Daoy (cell line): ENCODE measurements at places on chromosomes 11 and 22. TPM values are rescaled to one million over a fixed set of nuclear protein-coding genes. Genes with fewer than 3 reads are reported as not detected.

IFITM10 gene
- 0.09 and 0.11 TPM in 2 replicates for total RNA-seq

PDE3B gene
- 2.3 and 5.1 TPM in 2 replicates for total RNA-seq

CD3G gene
- total RNA-seq: not detected in 2 replicates

ASCL2 gene
- total RNA-seq: not detected in 2 replicates

STX3 gene
- total RNA-seq: 21.3 and 22.1 TPM in 2 replicates

RIN1 gene
- 13.2 and 14.6 TPM in 2 replicates for total RNA-seq

BATF2 gene
- 0.51 TPM in 1 of 2 replicates, not detected in the other for total RNA-seq

C22orf15 gene
- total RNA-seq: not detected in 2 replicates

PATE2 gene
- 0.29 TPM in 1 of 2 replicates, not detected in the other for total RNA-seq

ARRB1 gene
- 9.5 and 12.8 TPM in 2 replicates for total RNA-seq

OR2AT4 gene
- under 0.01 TPM in 1 of 2 replicates, not detected in the other for total RNA-seq

PHLDA2 gene
- total RNA-seq: 3.9 and 6.4 TPM in 2 replicates

TRIM48 gene
- not detected in 2 replicates for total RNA-seq

OR4C6 gene
- not detected in 2 replicates for total RNA-seq

FAM180B gene
- not detected in 2 replicates for total RNA-seq

SLC22A25 gene
- total RNA-seq: not detected in 2 replicates

TREH gene
- not detected in 2 replicates for total RNA-seq

PRG3 gene
- not detected in 2 replicates for total RNA-seq

THY1 gene
- 146 and 189 TPM in 2 replicates for total RNA-seq

ATG16L2 gene
- total RNA-seq: 1.3 and 2.3 TPM in 2 replicates

CRYBB3 gene
- not detected in 2 replicates for total RNA-seq

OR2D2 gene
- total RNA-seq: not detected in 2 replicates

TMEM151A gene
- 0.60 TPM in 1 of 2 replicates, not detected in the other for total RNA-seq

PLXNB2 gene
- total RNA-seq: 35.8 and 42.4 TPM in 2 replicates

DEUP1 gene
- total RNA-seq: not detected in 2 replicates

PRR5L gene
- 51.8 and 69.9 TPM in 2 replicates for total RNA-seq

PITPNB gene
- total RNA-seq: 19.3 and 20.1 TPM in 2 replicates

ZBTB3 gene
- total RNA-seq: 9.2 and 11.7 TPM in 2 replicates

GGTLC2 gene
- not detected in 2 replicates for total RNA-seq

SERHL2 gene
- total RNA-seq: 1.3 and 1.4 TPM in 2 replicates

TFIP11 gene
- total RNA-seq: 42.9 and 64.3 TPM in 2 replicates

CECR2 gene
- 2.3 and 2.6 TPM in 2 replicates for total RNA-seq

SLC17A6 gene
- not detected in 2 replicates for total RNA-seq

PAX6 gene
- 9.6 and 17.3 TPM in 2 replicates for total RNA-seq

BBOX1 gene
- total RNA-seq: not detected in 2 replicates

SLC15A3 gene
- 3.0 and 3.9 TPM in 2 replicates for total RNA-seq

NLRP14 gene
- 0.48 and 0.63 TPM in 2 replicates for total RNA-seq

MFRP gene
- total RNA-seq: not detected in 2 replicates

ZNF70 gene
- total RNA-seq: 2.1 and 3.1 TPM in 2 replicates

RANGAP1 gene
- 119 and 127 TPM in 2 replicates for total RNA-seq

CATSPERZ gene
- total RNA-seq: 0.23 and 6.0 TPM in 2 replicates

CRYBB2 gene
- not detected in 2 replicates for total RNA-seq
